ENCODE measurements at places on chromosomes 3 and 15.

DNA sequence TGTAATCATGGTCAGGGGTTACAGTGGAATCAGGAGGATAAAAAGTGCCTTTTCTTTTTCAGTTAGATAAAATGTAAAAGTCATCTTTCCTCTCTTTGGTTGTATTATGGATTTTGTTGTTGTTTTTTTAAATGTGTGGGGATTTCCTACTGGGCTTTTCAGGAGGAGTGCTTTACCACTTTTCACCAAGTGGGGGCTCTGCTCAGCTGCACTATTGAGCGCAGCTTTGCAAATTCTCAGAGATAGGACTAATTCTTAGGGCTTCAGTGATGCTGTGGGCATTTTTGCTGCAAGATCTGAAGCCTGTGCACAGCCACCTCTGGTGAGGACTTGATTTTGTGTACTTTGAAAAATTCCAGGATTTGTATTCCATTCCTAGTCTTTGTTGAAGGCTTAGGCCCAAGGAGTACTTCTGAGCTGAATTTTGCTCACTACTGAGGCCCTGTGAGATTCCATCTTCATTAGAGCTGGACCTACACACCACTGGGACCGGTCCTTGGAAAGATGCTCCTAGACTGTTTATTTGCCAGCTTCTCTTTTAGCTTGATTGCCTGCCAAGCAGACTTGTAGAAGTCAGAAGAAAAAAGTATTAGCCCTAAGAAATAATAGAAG is 7.5 kb downstream of the GNB5 start:
- DNase-seq = no peak

- DNase-seq = no peak
Measured at GRCh38 chr15:60854858-60855564, 374.1 kb downstream of the RORA start.

GRCh38 chr3:18989237-18989795 is 159.0 kb upstream of the KCNH8 start:
- no peak for DNase-seq

DNA sequence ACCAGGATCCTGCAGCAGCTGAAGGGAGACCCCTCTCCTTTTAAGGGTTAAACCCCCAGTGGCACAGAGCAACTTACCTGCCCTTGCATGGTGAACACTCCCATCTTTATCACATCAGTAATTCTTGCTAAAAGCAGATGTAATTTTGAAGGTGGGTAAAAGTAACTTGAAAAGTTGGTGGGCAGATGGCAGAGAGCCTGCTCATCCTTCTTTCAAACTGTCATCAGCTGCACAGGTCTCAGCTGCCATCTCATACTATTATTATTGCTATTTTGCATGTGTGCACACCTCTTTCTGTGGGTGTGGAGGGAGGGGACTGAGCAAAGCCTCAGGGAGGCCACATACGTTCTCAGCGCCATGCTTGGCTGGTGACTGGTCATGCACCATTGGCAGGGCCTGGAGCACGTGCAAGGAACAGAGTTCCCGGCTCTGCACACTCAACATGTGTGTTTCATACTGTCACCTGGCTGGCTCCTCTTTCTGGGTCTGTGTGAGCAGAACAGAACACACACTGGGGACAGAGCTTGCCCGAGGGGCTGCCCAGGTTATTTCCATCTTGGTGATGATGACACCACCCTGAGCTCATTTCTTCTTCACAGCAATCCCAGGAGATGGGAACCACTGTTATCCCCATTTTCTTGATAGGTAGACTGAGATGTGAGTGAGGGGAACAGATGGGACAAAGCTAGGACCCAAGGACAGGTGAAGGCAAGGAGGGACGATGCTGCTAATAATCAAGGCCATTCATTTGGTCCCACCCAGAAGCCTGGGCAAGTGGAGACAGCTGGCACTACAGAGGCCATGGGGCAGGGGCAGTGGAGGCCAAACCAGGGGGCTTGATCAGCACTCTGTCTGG is 95.8 kb upstream of the KLF13 start:
- no peak for DNase-seq

GRCh38 chr15:57890351-57890750 is 175.2 kb downstream of the ALDH1A2 start:
- DNase-seq = no peak

GRCh38 chr15:95085056-95085455 is 853.7 kb downstream of the MCTP2 start:
- DNase-seq = no peak
